GM04503 (cell line): ENCODE measurements at places on chromosomes 2 and 18.

GRCh38 chr2:156675896-156676295 lies 239.7 kb downstream of the GPD2 start:
- no peak for DNase-seq

DNA sequence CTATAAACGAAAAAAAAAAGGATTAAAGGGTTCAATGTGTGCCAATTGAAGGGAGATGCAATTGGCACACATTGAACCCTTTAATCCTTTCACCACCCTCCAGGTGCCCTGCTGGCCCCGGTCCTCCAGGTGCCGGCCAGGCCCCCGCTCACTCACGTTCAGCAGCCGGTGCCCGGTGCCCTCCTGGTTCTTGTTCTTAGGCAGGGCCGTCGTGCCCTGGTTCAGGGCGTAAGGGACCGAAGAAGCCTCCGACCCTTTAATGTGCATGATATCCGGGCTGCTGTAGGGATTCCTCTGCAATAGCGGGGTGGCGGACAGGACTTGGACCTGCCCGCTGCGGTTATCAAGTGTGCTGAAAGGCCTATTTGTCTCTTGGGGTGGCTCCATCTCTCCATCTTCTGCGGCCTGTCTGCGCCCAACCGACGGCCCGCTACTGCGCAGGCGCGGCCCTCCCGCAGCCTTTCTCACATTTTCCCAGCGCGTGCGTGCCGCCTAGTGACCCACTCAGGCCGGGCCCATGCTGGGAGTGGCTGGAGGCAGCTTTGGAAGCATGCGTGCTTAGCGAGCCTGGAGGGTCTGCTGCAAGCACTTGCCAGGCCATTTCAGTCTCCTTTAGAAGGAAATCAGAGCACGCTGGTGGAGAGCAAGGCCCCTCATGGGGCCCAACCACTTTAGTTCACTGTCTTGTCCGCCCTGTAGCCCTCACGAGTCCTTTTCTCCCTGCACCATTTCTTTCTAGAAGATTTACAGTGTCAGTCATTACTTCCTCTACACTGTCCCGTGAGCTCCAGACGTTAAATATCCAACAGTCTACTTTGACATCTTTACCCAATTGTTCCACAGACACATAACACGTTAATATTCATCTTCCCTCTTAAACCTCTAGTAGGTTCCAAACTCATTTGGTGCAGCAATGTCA lies 24.3 kb downstream of the TMEM237 start:
- DNase-seq: no peak

DNA sequence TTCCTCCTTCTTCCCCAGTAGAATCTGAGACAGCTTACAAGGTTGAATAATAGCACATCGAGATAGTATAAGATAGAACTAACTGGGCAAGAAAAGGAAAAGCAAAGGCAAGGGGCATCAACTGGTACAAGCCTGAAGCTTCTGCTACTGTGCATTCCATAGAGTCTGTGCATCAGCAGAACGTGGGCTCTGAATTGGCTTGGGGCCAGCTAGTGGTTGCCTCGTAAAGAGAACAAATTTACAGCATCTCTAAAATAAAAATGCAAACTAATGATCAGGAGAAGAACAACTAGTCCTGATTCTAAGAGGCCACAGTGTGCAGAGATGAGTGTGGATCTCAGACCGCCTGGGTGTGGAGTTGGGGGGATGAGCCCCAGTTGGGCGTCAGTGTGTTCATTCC lies 36.6 kb downstream of the UPP2 start:
- DNase-seq: no peak

DNA sequence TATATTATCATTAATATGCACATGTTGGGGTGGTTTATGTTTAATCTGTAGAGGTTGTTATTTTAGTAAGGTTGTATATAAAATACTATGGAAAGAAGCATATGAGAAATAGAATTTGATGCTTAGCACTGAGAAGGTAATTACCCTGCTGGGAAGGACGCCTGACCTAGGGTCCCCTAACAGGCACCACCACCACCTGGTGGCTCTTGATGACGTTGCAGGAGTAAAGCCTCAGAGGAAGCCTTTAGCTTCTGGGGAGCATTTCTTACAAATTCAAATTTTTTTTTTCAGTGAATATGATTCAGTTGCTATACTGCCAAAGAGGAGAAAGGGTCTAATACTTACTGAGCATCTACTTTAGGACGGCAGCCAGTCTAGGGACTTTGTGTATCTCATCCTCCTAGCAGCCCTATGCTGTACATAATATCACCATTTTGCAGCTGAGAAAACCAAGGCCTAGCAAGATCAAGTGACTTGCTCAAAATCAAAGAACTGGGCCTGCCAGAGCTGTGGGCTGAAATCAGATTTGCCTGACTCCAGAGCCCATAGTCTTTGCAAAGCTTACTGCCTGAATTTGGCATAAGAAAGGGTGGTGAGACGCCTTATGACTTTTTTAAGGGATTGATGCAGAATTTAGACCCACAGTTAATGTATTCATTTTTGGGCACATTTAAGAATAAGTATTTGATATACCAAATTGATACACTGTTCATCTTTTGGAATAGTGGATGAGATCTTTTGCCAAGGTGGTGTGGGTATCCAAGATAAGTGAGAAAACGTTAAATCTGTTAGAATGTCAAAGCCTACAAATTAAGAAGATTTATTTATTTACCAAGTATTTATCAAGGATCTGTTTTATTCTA lies 78.8 kb upstream of the GAREM1 start:
- no peak for DNase-seq

GRCh38 chr2:96240341-96241038 lies 25.3 kb downstream of the TMEM127 start:
- no peak for DNase-seq
